ENCODE measurements at places on chromosomes 4 and X. TPM values are rescaled to one million over a fixed set of nuclear protein-coding genes. Genes with fewer than 3 reads are reported as not detected.

DNA sequence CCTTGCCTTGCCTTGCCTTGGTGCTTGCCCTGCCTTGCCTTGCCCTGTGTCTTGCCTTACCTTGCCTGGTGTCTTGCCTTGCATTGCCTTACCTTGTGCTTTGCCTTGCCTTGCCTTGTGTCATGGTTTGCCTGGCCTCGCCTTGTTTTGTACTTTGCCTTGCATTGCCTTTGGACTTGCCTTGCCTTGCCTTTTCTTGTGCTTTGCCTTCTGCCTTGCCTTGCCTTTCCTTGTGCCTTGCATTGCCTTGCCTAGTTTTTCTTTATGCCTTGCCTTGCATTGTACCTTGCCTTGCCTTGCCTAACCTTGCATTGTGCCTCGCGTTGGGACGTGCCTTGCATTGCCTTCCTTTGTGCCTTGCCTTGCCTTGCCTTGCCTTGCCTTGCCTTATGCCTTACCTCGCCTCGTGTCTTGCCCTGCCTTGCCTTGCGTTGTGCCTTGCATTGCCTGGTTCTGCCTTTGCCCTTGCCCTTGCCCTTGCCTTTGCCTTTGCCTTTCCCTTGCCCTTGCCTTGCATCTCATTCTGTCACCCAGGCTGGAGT is 82.8 kb downstream of the TAB3 start:
- DNase-seq: no peak

- DNase-seq: no peak
These were observed 19.0 kb upstream of the SLC2A9 start for GRCh38 chr4:10040049-10040892.

GRCh38 chrX:44432641-44433040 is 89.2 kb upstream of the EFHC2 start:
- DNase-seq: no peak

DNA sequence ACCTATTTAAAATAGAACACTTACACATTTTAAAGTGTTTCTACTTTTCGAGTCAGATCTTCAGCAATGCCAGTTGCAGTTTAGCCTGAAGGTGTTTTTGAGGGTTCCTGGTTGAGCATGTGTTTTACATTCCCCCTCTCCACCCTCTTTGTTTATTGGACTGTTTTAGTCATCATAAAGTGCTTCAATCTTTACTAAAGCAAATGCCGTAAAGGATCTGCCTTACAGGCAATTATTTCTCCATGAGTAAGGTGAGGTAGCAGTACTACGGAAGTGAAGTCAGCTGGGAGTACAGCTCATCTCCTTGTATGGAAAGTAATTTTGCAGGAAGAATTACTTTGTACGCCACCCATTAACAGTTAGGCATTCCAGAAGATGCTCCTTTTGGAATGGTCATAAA is 36.9 kb downstream of the PDLIM5 start:
- no peak for DNase-seq

DNA sequence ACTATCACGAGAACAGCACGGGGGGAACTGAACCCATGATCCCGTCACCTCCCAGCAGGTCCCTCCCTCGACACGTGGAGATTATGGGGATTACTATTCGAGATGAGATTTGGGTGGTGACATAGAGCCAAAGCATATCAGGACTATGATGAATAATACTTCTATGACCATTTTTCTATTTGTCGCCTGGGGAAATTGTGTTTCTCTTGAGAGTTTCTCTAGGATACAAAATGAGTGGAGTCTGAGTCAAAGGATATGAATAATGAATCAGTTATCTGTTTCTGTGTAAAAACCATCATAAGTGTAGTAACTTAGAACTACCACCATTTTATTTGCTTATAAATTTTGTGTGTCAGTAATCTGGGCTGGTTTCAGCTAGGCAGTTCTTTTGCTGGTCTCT is 533.0 kb upstream of the ARX start:
- no peak for DNase-seq

DNA sequence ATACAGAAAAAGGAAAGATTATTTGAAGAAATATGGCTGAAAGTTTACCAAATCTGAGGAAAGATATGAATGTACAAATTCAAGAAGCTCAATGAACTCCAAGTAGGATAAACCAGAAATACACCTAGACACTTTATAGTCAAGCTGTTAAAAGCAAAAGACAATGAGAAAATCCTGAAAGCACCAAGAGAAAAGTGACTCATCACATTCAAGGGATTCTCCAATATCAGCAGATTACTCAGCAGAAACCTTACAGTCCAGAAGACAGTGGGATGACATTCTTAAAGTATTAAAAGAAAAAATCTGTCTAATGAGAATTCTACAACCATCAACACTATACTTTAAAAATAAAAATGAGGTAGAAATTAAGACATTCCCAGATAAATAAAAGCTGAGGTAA is 223.8 kb upstream of the ZCCHC13 start:
- no peak for DNase-seq

GRCh38 chr4:89245459-89245858 is 62.1 kb downstream of the GPRIN3 start:
- DNase-seq: no peak

GRCh38 chrX:39167791-39168190 is 366.5 kb downstream of the MID1IP1 start:
- DNase-seq: no peak

The PCDH11X gene
- 0.03 TPM for total RNA-seq

The LCORL gene
- total RNA-seq: 33.8 TPM

The TMEM35A gene
- total RNA-seq: not detected

The VCX gene
- not detected for total RNA-seq

Measured in Caki2 (cell line).